ENCODE measurements at places on chromosomes 5 and 9.

DNA sequence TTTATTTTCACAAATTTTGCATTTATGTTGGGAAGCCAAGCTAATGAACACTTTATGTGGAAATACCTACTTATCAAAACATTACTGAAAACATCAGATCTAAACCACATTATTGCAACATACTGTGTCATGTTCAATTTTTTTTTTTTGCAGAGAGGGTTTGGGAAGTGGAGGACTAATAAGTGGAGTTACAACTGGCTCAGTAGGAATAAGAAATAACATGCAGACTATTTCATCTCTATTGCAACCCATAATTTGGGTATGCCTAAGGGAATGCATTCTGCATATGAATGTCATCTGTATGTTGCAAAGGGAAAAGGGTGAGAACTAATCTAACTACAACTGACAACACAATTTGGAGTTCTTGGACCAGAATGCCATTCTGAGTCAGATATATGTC lies 41.8 kb downstream of the APC start:
- DNase-seq = no peak

- DNase-seq = no peak
These were observed 106.0 kb upstream of the KIF2A start for GRCh38 chr5:62199792-62200716.

DNA sequence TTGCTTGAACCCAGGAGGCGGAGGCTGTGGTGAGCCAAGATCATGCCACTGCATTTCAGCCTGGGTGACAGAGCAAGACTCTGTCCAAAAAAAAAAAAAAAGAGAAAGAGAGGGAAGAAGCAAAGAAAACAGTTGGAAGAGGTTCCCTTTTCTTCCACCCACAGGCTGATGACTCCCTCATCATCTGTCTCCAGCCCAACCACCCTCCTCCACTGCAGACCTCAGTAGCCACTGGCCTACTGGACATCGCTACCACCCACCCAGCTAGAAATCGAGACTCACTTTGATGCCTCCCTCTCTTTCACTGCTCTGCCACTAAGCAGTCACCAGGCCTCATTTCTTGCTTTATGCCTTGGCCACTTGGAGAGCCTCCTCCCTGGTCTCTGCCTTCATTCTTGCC lies 71.2 kb downstream of the NIPSNAP3B start:
- no peak for DNase-seq

- no peak for DNase-seq
These were observed 411.6 kb downstream of the BNC2 start for GRCh38 chr9:16458696-16459420.

DNA sequence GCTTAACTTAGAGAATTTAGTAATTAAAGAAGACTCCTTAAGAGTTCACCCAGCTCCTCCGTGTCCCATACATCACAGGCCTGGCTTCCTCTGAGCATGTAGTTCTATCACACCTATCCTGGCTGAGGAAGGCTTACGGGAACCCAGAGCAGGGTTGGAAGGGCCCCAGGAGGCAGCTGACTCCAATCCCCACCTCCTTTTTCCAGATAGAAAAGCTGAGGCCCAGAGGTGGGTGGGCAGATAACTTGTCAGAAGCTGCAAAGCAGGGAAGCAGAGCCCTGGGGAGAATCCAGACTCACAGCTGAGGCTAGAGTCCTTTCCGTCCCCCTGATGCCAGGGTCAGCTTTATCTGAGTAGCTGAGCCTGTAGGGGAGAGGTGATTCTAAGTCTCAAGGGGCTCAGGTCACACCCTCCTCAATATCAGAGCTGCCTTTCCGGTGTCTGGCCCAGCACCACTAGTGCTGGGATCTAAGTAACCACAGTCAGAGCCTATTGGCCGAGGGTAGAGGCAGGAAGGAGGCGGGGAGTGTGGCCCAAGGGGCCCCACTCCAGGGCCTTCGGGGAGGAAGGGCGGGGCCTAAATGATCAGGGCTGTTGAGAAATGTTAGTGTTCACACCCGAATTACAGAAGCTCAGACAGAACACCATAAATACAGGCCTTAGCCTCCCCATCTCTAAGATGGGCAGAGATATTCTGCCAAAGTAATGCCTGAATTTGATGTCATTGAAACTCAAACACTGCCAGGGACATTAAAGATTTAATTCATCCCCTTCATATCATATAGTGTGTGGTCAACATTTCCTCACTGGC lies 9.9 kb downstream of the CCDC69 start:
- peak; percentile 94 for DNase-seq

DNA sequence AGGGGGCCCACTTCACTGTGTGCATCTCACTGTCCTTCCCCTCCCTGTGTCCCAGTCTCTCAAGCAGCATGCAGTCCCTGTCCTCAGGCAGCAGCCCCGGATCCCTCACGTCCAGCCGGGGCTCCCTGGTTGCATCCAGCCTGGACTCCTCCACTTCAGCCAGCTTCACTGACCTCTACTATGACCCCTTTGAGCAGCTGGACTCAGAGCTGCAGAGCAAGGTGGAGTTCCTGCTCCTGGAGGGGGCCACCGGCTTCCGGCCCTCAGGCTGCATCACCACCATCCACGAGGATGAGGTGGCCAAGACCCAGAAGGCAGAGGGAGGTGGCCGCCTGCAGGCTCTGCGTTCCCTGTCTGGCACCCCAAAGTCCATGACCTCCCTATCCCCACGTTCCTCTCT lies 62.8 kb upstream of the RARS1 start:
- DNase-seq = no peak

- DNase-seq = no peak
These were observed 184.0 kb downstream of the GNAQ start for GRCh38 chr9:77847626-77848025.

- no peak for DNase-seq
These were observed 834.2 kb upstream of the DMAC1 start for GRCh38 chr9:8633784-8634183.

- DNase-seq = no peak
These were observed 279.9 kb downstream of the RASEF start for GRCh38 chr9:82783045-82783444.

GRCh38 chr5:143932584-143932983 lies 120.6 kb downstream of the HMHB1 start:
- DNase-seq = no peak

DNA sequence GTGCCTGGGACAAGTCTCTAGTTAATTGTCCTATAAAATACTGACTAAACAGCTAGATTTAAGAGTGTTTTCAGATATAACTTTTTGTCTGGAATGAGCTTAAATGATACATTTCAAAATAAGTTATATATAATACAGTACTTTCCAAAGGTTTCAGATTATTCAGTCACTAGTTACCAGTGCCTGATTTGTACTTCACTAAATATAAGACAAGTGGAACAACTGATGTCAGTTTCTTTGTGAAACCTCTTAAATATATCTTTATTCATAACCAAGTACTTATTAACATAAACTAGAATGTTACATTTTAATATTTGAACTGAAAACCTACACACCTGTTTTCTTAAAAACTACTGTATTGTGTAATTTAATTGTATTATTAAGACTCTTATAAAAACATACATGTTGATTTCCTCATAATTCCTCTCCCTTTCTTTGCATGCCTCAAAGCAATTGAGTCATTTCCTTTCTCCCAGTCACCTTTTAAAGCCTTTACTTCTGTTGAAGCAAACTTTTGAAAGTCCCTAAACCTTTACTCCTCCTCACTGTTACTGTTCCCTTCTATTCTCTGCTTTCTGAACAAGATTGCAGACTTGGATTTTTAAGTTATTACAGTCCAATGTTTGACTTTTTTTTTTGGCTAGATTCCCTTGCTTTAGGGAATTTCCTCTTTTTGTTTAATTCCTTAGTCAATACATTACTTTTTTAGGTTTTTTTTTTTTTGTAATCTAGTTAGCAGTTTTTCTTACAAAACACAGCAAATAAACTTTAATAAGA lies 8.7 kb upstream of the SEMA6A start:
- DNase-seq = no peak

- no peak for DNase-seq
These were observed 45.7 kb upstream of the CTXN3 start for GRCh38 chr5:127602896-127603844.

DNA sequence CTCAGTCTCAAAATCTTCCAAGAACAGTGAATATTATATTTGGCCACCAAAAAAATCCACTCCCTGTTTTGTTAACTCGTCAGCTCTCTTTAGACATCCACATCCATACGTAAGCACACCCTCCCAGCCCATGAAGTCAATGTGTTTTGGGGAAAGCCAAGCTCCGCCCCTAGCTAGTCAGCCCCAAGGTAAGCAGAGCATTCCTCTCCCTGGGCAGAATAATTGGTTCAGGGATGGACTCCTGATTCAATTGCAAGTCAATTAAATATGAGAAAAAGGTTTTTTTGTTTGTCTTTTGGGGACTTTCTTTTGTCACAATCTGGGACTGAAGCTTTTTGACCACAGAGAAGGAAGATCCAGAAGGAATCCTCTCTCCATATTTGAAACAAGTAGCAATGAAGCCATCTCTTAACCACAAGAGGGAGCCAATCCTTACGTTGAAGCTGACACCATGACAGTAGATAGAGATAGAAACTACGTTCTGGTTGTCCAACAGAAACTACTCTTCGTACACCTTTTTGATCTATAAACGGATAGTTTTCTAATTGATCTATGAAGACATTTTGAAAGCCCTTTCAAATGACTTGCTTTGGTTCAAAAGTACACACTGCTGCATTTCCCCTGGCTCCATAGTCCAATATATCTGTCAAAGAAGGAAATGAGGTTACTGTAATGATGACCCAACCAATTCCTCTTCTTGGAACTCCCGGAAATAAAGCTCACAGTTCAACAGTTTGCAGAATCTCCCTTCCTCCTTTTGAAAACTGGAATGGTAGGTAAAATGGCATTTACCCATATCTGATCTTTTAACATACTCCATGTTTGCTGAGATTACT lies 166.4 kb downstream of the TLE1 start:
- DNase-seq = no peak

- no peak for DNase-seq
These were observed 1.3 kb downstream of the MED10 start for GRCh38 chr5:6376974-6377520.

GRCh38 chr5:109857405-109858031 lies 167.8 kb downstream of the MAN2A1 start:
- DNase-seq = peak; percentile 66

DNA sequence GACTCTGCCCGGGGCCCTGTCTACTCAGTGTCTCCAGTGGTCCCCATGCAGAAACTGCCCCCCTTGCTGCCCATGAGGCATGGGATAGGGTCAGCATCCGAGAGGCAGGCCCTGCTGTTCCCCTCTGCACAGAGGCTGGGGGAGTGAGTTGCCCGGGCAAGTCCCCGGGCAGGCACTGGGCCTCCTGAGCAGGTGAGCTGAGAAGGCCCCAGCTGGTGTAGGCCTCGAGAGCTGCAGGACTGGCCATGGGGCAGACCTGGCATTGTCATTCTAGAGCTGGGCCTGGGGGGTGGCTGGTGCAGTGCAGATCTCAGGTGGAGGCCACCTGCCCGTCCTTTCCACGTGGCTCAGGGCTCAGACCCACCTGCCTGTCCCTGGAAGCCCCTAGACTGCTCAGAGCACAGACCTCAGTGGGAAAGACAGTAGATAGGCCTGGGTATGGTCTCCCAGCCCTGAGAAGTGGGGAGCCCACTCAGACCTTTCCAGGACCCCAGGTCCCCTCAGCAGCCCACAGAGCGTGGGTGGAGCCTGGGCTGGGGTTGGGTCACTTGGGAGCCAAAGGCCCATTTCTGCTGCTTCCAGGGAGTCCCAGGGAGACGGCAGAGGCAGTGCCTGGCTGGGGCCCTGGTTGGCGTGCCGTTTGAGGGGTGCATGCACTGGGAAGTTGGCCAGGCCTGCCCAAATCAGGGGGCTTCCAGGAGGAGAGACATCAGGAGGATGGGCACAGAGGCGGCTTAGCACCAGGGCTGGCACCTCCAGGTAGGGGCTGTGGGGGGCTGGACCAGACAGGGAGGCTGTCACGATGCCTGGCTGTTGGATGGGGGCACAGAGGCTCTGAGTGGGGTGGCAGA lies 4.8 kb upstream of the NOTCH1 start:
- DNase-seq = no peak

DNA sequence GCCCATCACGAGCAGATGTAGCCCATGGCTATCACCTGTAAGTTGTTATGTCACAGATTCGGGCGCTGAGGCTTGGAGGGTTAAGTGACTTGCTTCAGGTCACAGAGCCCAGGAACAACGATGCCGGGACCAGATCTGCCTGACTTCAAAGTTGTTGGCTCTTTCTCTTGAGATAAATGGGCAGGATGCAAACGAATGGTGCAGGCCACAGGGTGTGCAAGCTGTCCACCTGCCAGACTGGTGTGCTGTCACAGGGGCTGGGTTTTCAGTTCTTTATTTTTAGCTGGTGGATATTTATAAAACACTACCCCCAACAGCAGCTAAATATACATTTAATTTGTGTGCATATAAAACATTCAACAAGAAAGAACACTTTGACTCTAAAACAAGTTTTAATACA lies 17.7 kb upstream of the PHYKPL start:
- DNase-seq = no peak

GRCh38 chr9:37030611-37030939 lies 3.5 kb downstream of the PAX5 start:
- no peak for DNase-seq

- no peak for DNase-seq
These were observed 12.5 kb upstream of the LPAR1 start for GRCh38 chr9:111050819-111051218.

- DNase-seq = no peak
These were observed 47.7 kb downstream of the HMCN2 start for GRCh38 chr9:130313103-130313858.

DNA sequence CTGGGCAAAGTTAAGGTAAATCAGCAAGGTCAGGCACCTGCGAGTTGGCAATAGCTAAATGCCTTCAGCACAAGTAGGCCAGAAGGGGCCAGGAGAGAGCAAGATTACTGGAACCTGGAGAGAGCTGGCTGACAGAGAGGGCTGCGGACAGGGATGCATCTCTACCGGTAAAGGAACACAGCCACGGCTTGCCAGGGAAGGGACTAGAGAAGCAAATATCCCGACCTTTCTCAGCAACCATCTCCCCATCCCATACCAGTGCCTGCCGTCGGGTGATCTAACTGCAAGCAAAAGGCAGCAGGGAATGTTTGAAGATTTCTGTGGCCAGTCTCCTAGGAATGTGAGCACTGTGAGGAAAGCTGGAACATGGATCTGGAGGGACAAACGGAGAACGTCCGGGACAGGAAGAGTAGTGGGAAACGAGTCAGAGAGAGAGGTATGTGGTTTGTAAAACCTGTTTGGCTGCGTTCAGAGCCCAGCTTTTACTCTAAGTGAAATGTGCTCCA lies 15.9 kb upstream of the ABLIM3 start:
- no peak for DNase-seq

DNA sequence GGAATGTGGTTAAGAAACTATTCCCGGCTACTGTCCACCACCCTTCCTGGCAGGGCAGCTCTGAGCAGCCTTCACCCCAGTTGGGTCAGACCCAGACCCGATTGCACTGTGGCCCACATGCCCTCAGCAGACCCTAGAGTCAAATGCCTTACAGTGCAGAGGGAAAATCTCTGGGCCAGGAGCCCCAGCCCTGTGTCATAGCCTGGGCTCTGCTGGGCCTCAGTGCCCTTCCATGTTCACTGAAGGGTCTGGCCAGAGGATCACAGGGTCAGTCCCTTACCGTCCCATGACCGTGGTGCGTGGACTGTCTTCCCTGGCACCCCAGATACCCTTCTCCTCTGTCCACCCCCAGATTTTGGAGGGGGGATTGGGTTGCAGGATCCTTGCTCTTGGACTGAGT lies 73.5 kb upstream of the COL5A1 start:
- no peak for DNase-seq

GRCh38 chr9:101333926-101334702 lies 50.7 kb downstream of the BAAT start:
- no peak for DNase-seq
